AG09319 (cell line): ENCODE measurements at places on chromosomes 11 and 22.

DNA sequence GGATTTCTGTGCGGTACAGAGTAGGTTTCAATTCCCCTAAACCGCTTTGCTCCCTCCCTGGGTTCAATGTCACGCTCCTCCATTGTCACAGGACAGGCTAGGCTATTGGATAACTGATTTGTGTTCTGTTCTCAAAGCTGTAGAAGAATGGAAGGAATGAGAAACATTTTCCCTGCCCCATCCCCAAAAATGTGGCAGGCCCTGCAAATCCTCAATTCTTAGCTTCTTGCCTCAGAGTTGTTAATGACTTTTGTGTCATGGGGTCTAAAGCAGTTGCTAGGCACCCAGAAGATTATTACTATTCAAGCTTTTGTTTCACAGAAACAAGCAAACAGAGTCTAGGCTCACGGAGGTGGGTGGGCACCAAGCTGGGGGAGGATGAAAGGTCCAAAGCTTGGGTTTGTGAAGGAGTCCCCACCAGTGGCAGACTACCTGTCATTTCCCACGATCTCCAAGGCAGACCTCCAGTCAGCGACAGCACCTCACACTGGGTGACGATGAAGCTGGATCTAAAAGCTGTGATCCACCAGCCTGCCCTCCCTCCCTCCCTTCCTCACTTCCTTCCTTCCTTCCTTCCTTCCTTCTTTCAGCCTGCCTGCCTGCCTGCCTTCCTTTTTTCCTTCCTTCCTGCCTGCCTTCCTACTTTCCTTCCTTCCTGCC is 1080.2 kb downstream of the OPCML start:
- DNase-seq = no peak

- DNase-seq = no peak
These were observed 195.0 kb upstream of the KIRREL3 start for GRCh38 chr11:127195501-127196120.

- DNase-seq = no peak
These were observed 1077.9 kb downstream of the DLG2 start for GRCh38 chr11:84549217-84549616.

- no peak for DNase-seq
These were observed 1291.0 kb downstream of the LRRC4C start for GRCh38 chr11:40168414-40168813.

DNA sequence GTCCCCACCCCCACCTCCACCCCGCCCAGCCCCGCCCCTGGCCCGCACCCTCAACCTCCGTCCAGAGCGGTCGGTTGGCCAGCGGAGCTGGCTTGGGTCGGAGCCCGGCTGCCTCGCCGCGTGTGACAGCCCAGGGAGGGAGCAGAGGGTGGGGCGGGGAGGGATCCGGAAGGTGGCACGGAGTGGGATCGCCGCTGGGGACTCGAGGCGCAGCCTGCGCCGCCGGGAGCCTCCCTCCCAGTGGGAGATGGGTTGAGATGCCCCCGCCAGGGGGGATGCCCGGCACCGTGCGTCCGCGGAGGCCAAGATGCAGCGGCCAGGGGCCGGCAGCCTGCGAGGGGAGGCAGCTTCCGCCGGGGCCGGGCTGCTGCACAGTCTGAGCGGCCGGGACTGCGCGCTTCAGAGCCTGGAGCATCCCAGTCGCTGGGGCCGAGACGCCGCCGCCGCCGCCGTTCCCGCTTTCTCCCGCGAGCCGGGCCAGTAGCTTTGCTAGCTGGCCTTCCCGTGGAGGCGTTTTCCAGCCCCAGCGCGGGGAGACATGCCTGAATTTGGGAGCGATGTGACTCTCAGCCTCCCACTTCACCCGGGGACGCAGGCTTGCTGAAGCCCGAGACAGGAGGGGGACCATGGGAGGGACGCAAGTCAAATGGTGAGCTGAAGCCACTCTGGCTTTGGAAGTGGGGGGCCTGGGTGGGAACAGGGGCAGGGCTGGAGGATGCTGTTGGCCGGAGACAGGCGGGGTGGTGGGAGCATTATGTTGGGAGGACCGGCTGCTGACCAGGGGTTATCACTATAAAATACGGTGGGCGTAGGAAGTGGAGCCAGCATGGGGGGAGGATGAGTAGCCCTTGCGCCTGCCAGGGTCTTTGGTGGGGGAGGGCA is 40.2 kb downstream of the DIXDC1 start:
- no peak for DNase-seq

GRCh38 chr11:123477205-123477907 is 47.3 kb downstream of the GRAMD1B start:
- no peak for DNase-seq

DNA sequence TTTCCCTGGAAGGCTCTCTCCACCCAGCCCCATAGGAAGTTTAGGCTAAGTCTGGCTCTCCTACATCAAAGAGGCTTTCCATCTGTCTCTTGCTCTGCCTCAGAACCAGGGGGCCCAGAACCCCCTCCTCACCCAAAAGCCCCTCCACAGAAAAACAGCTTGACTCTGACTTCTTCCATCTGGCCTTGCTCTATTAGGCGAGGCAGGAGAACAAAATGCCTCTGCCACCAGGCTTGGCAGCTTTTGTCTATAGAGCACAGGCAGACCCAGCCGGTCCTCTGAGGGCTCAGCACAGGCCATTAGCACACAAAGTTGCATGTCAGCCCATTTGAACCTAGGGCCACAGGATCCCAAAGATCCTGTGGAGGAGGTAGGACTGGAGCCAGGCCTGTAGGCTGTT is 75.7 kb upstream of the SUSD2 start:
- no peak for DNase-seq

DNA sequence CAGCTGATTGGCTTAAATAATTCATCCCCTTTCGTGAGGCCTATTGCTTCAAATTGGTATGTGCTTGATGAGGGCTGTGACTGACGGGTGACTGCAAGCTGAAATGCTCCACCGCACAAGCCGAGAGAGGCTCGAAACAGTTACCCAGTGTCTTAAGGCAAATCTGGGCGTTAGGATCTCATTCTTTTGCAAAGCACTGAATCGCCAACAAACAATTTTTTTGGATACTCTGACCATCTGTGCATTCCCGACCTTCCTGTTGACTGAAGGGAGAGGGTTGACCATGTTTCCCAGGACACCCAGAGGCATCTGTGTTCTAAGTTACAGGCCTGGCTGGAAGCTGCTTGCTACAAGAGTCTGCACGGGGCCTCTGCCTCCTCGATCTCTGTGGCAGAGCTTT is 32.1 kb downstream of the CACNG2 start:
- DNase-seq = no peak

GRCh38 chr11:134731213-134731961 is 319.3 kb upstream of the B3GAT1 start:
- no peak for DNase-seq

DNA sequence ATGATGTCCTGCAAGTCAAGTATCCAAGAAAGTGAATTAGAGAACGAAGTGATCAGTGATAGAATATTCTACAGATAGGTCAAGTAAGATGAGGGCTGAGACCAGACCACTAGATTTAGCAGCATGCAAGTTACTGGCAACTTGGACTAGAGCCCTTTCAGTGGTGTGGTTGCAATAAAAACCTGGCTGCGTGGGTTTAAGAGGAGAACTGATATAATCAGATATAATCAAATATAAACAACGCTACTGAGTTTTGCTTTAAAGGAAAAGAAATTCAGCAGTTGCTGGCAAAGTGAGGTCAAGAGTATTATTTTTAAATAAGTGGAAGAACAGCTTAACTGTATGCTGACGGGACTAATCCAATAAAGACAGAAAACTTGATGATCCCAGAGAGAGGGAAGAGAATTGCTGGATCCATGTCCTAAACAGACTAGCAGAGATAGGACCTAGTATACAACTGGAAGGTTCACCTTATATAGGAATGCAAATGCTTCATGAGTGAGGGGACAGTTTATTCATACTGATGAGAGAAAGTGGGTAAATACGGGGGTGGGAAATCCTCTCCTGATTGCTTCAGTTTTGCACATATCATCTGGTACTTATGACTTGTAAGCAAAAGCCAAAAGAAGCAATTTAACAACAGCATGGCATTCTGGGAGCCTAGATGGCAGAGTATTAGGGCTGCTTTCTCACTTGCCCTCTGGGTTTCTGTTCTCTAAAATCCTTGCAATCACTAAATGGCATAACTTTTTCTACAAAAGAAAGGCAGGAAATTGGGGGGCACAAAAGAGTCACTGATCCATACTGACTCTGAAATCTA is 146.2 kb downstream of the RBFOX2 start:
- DNase-seq = no peak

GRCh38 chr11:134358165-134358855 is 26.5 kb downstream of the GLB1L2 start:
- no peak for DNase-seq

DNA sequence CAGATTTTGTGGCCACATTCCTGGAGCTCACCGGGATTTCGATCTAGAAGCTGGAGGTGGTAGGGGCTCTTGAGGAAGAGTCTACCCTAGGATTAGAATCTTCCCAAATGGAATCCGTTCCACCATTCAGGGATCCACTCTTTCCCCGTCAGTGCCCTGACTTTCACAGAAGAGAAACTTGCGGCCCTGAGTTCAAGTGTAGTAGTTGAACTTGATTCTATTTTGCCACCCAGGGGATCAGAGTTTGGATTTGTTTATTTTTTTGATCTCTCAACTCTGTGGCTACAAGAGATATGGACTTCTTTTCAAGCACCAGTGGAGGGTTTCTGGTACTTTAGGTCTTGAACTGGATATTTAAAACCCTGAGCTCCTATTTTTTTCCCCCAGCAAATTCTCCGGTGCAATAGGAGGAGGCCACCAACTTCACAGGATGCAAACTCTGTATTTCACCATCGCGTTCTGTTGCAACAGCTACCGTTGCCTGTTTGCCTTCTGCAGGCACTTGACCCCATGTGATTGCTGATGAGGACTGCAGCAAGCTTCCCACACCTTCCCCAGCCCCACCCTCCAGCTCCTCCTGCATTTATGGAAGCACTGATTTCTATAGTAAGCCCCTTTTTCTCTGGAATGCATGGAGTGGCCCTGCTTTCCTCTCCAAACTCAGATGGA is 14.8 kb upstream of the MRGPRF start:
- DNase-seq = no peak

GRCh38 chr11:109564241-109564640 is 142.3 kb downstream of the C11orf87 start:
- DNase-seq = no peak

DNA sequence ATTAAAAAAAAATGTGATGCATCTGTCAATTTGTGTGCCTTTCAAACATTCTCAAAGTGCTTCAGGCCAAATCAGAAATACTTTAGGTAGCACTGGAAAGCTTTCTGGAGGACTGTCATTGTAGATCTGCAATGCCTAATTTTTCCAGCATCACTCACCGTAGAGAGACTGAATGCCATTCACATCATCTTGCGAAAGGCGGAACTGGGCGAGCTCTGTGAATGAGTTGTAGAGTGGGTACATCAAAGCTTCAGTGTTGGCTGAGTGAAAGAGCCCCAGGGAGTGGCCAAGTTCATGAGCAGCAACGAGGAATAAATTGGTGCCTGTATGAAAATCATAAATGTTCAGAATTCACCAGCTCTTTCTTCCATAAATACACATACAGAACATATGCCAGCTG is 4.0 kb downstream of the MMP10 start:
- no peak for DNase-seq

DNA sequence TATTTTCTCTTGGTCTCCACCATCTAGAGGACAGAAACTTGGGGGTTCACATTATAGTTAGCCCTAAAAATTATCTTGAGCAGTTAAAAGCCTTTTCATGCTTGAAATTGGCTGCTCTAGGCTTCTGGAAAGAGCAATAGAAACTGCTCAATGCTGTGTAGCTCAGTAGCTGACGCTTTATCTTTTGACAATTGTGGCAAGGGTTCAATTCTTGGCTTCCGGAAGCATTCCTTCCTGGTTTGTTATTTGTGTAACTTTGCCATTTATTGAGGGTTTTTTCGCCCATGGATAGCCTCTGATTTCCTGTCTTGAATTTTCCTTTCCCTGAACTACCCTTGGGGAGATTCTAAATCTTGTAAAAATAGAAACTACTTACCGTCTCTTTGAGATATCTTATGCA is 10.3 kb upstream of the OR56A1 start:
- DNase-seq = no peak

DNA sequence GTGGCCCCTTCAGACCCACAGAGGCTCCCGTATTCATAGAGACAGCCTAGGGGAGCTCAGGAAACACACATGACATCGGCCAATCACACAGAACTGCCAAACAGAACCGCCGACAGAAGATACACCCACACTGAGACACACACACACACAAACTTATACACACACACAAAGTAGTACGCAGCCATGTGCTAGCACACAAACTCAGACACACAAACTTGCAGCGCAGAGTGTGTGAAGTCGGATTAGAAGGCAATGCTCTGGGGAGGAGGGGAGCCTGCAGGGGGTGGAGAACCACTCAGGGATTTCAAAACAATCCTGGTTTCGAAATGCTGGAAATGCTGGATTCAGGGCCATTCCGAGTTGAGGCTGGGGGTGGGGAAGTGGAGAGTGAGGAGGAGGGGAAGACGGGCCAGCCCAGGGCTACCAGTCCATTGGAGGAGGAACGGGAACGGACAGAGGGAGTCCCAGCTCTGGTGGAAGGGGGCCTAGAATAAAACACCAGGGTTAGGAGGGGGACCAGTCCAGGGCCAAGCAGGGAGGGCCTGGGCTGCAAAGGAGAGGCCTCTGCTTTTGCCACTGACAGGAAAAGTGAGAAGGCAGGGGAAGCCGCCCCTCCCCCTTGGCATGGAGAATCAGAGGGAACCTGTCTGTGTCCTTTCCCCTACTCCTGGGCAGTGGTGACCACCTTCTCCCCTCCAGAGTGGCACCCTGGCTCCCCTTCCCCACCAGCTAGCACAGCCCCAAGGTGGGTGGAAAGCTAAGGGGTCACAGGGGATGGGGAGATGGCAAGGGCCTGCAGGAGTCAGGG is 4.4 kb downstream of the BCL9L start:
- DNase-seq = peak; percentile 75

- no peak for DNase-seq
These were observed 43.4 kb upstream of the NFRKB start for GRCh38 chr11:129938764-129939163.

DNA sequence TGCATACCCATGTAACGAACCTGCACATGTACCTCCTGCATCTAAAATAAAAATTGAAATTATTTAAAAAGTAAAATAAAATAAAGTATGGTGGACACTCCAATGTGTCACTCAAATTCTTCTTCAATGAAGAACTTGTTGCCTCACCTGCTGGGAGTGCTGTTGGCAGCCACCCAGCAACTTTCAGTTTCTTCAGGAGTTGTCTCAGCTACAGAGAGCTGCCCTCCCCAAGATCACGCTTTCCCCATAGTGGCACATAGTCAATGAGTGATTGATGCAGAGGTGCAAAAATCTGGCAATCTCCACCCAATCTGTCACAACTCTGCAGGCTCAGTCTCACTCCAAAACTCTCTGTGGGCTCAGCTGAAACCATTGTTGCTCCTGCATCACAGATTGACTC is 92.3 kb upstream of the C11orf87 start:
- no peak for DNase-seq

DNA sequence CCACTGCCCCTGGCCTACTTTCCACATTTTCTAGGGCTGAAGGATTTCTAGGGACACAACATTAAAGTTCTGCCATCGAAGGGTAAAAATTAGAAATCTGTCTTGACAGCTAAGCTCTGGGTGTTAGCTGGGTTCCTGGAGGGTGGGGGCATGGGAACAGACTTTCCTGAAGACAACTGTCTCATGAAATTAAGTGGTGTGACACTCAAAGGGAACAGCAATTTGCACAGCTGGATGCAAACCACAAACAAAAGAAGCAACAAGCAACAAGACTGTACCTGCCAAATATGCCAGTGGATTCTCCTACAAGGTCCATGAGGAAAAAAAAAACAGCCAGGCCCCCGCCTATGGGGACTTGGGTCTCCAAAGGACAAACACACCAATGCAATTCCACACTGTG is 32.5 kb downstream of the WT1 start:
- DNase-seq = no peak
